ENCODE measurements at places on chromosomes 3 and 15.

DNA sequence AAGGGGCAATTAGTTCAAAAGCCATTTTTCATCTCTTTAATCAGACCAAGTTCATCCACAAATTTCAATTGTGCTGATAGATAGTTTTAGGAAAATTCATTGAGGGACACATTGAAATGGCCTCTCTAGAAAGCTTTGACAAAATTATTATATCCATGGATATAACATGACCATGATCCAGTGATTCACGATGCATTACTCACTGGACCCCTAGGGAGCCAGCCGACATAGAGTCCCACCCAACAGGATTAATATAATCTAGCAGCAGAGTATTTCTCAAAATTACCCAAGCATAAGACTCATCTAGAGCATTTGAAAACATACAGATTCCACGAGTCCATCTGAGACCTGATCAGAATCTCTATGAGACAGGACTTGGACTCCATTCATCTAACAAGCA lies 100.3 kb downstream of the FRMD5 start:
- no peak for DNase-seq

GRCh38 chr15:85551221-85551832 lies 170.9 kb downstream of the AKAP13 start:
- DNase-seq, result no peak

DNA sequence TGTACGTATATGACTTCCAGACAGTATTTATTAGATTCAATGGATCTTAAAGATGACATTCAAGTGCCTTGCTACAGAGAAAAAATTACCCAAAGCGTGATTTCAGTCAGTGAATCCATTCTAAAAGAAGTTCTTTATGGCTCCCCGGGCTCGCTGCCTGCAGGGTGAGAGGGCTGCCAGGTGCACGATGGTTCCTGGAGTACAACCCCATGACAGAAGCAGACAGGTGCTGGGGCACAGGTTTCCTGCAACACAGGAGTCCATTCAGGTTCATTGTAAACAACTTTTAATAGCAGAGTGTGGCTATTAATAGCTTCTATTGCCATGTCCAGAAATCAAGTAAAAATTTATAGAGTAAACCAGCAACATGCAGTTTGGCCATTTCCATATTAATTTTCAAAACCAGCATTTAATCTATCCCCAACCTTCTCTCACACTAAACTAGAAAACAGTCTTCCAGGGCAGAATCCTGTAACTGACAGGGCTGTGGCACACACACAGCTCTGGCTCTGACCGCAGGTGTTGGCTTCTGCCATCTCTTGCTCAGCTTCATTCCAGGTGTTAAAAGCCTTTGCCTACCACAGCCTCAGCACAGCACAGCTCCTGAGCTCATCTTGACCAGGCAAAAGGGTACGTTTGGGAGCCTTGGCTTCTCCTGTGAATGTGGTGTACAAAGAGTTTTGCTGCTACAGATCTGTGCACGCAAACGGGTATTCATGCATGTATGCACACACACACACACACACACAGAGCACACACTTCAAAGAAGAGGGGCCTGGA lies 185.9 kb downstream of the MEX3B start:
- DNase-seq, result no peak

GRCh38 chr15:77059786-77060361 lies 11.0 kb downstream of the TSPAN3 start:
- no peak for DNase-seq

DNA sequence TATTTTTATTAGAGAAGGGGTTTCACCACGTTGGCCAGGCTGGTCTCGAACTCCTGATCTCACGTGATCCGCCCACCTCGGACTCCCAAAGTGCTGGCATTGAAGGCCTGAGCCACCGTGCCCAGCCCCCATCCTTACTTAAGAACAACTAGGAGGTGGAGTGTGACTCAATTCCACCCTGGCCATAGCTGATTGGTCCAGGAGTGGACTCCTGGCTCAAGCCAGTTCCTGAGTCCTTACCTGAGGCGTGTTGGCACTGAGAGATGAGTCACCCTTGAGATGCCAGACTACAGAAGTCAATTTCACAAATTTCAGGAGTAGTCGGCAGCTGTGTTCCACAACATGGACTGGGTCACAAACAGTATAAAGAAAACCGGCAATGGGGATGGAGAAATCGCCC lies 124.2 kb downstream of the SHQ1 start:
- no peak for DNase-seq

- DNase-seq, result no peak
Observed at GRCh38 chr3:157477441-157477840, 25.8 kb downstream of the VEPH1 start.

GRCh38 chr3:52525680-52526561 lies 7.7 kb downstream of the NT5DC2 start:
- DNase-seq, result no peak

DNA sequence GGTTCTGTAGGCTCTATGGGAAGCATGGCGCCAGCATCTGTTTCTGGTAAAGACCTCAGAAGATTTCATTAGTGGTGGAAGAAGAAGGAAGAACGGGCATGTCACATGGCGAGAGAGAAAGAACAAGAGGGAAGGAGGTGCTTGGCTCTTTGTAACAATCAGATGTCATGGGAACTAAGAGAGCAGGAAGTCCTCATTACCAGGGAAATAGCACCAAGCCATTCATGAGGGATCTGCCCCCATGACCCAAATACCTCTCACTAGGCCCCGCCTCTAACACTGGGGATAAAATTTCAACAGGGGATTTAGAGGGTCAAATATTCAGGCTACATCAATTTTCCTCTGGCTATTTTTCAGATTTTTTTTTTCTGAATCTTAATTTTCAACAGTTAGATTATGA lies 954.3 kb downstream of the SQOR start:
- DNase-seq, result no peak

GRCh38 chr3:98972155-98972554 lies 70.7 kb upstream of the DCBLD2 start:
- no peak for DNase-seq

DNA sequence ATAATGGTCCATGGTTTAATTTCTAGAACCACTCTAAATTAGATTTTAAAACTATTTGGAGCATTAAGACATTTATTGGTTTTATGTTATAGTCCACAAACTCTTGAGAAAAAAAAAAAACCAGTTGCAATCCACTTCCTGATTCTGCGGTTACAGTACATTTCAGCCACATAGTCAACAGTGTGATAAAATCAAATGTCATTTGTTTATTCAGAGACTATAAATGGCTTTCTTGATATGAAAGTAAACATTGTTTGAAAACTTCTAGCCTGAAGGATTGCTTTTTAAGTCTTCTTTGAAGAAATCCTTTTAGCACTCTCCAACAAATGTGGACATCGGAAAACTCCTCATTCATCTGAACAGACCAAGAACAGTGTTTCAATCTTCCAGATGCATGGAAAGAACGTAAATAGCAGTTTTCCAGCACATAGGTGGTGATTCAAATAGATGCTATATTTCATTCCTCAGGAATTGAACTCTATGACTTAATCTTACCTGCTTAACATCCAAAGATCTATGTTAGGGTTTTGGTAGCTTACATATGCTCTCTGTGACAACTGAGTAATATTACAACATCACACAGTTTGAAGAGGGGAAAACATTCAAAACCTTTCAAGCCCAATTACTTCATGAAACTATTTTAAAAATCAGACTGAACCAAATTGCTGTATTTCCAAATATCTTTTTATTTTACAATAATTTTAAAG lies 87.8 kb upstream of the UBE2E2 start:
- DNase-seq, result no peak

- no peak for DNase-seq
Observed at GRCh38 chr3:151960961-151961580, 87.6 kb downstream of the SUCNR1 start.
